ENCODE measurements at places on chromosomes 3 and 15.

DNA sequence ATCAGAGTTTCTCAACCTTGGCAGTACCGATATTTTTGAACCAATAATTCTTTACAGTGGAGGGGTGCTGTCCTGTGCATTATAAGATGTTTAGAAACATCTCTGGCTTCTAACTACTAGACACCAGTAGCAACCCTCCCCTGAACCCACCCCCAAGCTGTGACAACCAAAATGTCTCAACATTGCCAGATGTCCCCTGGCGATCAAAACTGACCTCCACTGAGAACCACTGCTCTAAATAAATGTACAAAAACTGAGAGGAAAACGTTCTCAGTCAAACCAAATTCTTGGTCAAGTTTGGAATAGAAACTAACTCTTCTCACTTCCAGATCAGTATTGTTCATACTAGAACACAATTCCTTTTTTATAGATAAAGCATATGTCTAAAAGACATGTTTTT lies 58.5 kb downstream of the GPR160 start:
- DNase-seq = no peak

DNA sequence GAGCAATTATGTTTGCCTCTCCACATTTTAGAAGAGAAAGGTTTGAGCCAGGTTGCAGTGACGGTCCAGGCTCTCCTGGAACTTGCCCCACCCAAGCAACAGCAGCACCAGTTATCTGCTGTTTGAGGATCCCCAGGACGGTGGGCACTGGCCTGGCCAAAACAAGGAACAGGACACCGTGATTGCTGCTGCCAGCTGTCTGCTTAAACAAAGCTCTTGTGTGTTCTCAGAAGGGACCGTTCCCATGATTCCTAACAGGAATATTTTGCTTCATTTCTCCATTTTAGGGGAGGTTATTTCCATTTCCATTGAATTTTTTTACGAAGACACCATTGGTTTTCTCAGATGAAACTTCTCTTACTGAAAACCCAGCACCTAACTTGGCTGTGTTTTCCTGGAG lies 66.4 kb upstream of the RPL35A start:
- no peak for DNase-seq

- no peak for DNase-seq
Measured at GRCh38 chr15:60373327-60373726, 24.5 kb downstream of the ANXA2 start.

- DNase-seq = no peak
Measured at GRCh38 chr3:61719278-61719977, 158.1 kb downstream of the PTPRG start.

- DNase-seq = no peak
Measured at GRCh38 chr3:134685929-134686802, 35.3 kb upstream of the KY start.

GRCh38 chr3:85167576-85167975 lies 208.8 kb downstream of the CADM2 start:
- no peak for DNase-seq

DNA sequence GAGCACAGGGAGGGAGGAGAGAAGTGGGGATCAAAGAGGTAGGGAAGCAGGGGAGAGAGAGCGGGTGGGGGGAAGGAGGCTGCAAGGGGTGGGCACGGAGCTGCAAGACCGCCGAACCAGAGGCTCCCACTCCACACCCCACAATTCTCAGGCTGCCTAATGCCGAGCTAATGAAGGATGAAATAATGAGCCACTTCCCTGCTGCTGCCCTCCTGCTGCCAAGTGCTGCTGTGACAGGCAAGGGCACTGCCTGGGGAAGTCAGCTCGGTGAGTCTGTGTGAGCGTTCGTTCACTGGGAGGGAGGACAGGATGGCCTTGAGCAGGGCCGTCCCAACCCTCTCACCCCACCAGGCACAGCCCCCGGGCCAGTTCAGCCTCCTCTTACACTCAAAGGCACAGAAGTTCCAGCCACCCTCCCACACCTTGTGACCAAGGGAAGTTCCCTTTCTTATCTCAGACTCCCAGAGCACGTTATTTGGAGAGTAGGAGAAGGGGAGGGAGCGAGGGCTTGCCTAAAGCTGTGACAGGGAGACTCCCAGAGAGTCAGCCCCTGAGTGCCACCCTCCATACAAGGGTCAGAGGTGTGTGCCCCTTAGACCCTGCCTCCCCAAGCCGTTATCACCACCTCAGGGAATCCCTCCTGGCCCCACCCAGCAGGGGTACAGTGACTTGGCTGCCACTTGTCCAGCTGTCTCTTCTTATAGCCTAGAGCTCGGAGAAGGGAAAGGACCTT lies 12.4 kb downstream of the GLYCTK start:
- DNase-seq = no peak

- DNase-seq = peak; percentile 26
Measured at GRCh38 chr3:14256046-14256445, 77.4 kb downstream of the LSM3 start.

DNA sequence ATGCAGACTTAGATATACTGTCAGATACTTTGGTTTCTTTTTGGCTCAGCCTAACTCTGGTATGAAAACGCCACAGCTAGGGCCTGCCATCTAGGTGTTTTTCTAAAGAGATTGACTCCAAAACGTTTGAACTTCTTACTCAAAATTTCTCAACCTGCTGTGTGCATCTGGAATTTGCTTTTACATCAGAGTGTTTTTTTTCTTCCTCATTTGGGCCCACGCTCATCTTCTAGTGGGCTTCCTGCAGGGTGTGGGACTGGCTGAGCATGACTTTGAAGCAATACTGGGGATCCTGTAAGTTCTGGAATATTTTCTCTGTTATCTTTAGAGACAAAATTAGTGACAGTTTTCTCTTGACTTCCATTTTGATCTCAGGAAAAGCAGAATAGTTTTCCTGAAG lies 117.8 kb downstream of the NR1D2 start:
- DNase-seq = no peak

DNA sequence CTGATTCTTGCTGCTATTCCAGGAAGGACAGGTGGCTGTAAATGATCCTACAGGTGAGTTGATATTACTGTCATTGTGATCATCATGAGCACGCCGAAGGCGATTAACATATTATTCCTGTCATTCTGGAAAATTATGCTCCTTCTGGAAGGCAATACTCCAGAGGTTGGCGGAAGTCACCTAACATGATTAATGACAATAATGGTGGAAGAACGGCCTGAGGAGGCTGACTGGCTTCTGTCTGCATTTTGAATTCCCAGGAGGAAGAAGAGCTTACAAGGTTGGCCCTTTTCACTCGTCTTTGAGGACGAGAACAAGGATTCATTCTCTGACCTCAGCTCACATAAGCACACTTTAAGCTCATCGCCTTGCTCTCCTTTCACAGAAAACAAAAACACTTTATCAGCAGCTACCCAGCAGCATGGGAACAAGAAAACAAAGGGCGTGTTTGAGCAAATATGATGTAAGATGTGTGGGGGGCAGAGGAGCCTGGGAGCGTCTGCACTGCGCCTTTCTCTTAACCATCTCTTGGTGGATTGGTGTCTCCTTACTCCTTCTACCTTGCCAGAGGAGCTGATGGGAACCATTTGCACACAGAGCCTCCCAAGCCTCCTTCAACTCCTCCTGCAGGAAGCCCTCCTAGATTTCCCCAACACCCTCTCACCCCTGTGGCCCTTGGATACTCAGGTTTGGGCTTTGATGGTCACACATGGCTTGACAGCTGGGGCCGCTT lies 23.0 kb downstream of the ACSBG1 start:
- DNase-seq = no peak

DNA sequence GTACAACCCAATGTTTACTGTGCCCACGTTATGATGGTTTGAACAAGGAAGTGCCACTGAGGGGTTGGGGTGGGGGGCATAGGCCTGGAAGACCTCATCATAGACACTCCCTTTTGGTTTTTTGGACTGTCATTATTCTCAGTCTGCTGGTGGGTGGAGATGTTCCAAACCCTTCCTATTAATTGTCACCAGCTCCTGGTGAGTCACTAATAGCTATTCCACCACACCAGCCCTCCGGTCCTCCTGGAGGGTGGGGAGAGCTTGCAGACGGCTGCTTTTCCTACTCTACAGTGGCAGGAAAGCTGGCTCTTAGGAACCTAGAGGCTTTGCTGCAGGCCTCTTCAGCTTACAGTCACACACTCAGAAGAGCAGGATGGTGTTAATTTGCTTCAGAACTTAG lies 9.0 kb upstream of the COPG1 start:
- no peak for DNase-seq

- DNase-seq = peak; percentile 48
Measured at GRCh38 chr3:13655061-13655913, 106.4 kb downstream of the FBLN2 start.

DNA sequence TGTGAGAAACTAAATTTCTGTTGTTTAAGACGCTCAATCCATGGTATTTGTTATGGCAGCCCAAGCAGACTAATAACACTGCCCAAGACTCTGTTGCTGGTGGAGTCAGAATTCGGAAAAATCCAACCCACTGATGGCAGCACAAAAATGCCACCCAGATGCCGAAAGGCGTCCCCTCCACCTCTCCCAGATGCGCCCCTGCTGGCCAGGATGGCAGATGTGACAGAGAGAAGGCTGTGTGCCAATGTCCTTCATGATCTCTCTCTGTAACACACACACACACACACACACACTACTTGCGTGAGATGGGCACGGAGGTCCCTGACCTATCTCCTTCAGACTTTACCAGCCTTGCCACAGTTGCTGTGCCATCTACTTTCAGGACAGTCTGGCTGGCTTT lies 10.9 kb upstream of the LYSMD4 start:
- peak; percentile 57 for DNase-seq

- no peak for DNase-seq
Measured at GRCh38 chr15:34461730-34462129, 24.1 kb upstream of the GOLGA8A start.

GRCh38 chr3:39935261-39935660 lies 125.9 kb downstream of the MYRIP start:
- no peak for DNase-seq

GRCh38 chr3:112460519-112461195 lies 38.6 kb downstream of the BTLA start:
- no peak for DNase-seq

DNA sequence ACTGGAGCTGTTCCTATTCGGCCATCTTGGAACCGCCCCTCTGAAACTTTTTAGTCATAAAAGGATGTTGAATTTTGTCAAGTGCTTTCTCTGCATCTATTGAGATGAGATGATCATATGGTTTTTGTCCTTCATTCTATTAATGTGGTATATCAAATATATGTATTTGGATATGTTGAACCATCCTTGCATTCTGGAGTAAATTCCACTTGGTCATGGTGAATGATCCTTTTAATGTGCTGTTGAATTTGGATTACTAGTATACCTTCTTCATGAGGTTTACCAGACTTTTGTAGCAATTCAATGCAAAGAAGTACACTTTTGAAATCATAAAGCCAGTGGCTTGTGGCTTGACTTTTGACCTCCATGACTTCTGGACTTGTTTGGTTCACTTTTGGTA lies 33.4 kb upstream of the XRN1 start:
- no peak for DNase-seq

- DNase-seq = no peak
Measured at GRCh38 chr3:169846458-169847193, 23.1 kb downstream of the LRRC31 start.

DNA sequence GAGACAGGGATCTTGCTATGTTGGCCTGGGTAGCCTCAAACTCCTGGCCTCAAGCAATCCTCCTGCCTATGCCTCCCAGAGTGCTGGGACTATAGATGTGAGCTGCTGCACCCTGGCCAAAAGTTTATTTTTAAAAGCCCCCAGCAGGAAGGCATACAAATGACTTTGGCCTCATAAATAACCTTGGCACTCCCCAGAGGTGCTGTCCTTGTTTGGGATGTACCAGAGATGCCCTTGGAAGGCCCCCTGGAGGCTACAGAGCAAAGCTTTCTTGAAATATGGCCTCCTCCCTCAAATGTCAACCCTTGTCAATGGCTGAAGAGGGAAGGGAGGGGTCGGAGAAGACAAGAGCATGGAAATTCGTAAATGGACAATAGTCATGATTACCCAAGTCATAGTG lies 14.0 kb upstream of the RTP3 start:
- DNase-seq = peak; percentile 23

DNA sequence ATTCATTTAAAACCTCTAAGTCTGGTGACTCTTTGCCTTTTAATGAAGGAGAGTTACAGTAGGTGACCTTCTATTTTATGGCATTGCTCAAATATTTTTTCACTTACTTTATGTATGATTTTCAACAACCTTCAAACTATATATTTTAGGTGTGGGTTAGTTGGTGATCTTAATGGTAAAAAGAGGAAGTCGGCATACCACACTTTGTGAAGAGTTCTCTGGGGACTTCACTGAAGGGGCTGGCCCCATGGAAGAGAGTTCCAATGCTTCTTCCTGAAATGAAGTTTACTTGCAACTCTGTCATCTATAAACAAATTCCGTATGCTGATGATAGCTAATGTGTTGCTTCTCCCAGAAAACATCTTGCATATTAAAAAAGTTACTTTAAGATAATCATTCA lies 647.0 kb upstream of the SGO1 start:
- DNase-seq = no peak

- DNase-seq = no peak
Measured at GRCh38 chr3:150469931-150470740, 62.0 kb downstream of the TSC22D2 start.

DNA sequence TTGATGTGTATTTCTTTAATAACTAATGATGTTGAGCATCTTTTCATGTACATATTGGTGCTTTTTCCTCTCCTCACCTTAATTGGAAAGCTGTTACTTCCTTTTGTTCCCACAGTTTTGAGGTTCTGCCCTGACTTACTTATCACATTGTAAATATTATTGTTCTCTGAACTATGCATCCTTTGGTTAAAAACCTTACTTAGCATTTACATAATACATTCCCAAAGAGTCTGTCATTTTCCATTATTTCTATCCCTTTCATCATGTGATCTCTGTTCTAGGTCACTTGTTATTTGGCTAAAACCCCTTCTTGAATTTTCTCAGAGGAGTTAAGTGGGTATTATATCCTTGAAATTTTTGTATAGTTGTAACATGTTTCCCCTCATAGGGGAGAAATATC lies 33.0 kb downstream of the SLC12A6 start:
- DNase-seq = no peak

DNA sequence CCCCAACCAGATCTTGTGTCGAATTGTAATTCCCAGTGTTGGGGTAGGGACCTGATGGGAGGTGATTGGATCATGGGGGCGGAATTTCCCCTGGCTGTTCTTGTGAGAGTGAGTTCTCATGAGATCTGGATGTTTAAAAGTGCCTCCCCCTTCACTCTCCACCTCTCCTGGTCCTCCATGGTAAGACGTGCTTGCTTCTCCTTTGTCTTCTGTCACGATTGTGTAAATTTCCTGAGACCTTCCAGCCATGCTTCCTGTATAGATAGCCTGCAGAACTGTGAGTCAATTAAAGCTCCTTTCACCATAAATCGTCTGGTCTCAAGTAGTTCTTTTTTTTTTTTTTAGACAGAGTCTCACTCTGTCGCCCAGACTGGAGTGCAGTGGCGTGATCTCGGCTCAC lies 42.3 kb downstream of the NR1D2 start:
- no peak for DNase-seq

GRCh38 chr3:188232656-188233055 lies 78.7 kb downstream of the LPP start:
- DNase-seq = no peak

- no peak for DNase-seq
Measured at GRCh38 chr3:38122712-38123290, 14.1 kb downstream of the ACAA1 start.

DNA sequence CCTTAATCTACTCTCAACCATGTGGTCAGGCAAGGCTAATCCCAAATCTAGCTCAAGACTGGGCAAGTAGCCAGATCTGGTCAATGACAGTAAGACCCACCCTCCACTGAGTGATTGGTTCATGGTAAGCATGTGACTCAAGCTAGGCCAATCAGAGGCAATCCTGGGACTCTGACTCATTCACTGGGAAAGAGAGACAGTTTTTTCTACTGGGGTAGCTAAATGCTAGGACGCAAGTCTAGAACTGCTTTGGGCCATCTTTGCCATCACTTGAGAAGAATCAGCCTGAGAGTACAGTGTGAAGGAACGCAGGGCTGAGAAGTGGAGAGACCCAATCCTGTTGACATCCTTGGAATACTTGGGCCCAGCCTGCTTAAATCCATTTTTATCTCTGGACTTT lies 9.4 kb upstream of the RAD18 start:
- DNase-seq = peak; percentile 36

Measured in RPMI8226 (cell line).